MCF 10A (cell line): ENCODE measurements at places on chromosomes 12 and 14. TPM values are rescaled to one million over a fixed set of nuclear protein-coding genes. Genes with fewer than 3 reads are reported as not detected.

The HRK gene
- total RNA-seq = 2.6 and 3.0 TPM in 2 replicates

The SLC38A6 gene
- 7.9 and 12.6 TPM in 2 replicates for total RNA-seq

The SYNDIG1L gene
- total RNA-seq = not detected in 2 replicates

The CCDC184 gene
- not detected in 2 replicates for total RNA-seq

The CLEC4C gene
- not detected in 2 replicates for total RNA-seq

The SMCO3 gene
- 0.20 TPM in 1 of 2 replicates, not detected in the other for total RNA-seq

The SERPINA10 gene
- not detected in 2 replicates for total RNA-seq

The SSTR1 gene
- 0.29 and 0.33 TPM in 2 replicates for total RNA-seq

The APOLD1 gene
- total RNA-seq = 8.0 and 8.2 TPM in 2 replicates

The PPP1R36 gene
- 0.47 TPM in 1 of 2 replicates, not detected in the other for total RNA-seq

The DCAF5 gene
- 37.7 and 42.5 TPM in 2 replicates for total RNA-seq
